Cerebellar nuclear complex (tissue), 1 donor: ENCODE measurements at places on chromosomes 1 and 21.
A peak's percentile ranks its signal among the peaks of the same experiment; 100 is the strongest.

DNA sequence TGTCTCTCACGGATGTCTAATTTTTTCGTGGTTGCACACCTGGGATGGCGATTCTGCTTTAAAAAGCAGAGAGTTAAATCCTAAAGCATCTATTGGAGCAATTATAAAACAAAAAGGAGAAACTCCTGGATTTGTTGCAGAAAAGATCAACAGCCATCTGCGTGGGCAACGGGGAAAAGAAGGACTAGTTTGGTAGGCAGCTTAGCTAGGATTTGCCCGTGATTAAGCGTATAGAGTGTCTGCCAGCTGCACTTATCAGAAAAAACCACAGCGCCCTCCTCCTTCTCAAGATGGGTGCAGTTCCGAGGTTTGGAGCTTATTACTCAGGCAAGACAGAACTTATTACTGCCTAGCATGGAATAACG, 526 bp upstream of the SLC25A24 start:
- DNase-seq, result peak; percentile 36

DNA sequence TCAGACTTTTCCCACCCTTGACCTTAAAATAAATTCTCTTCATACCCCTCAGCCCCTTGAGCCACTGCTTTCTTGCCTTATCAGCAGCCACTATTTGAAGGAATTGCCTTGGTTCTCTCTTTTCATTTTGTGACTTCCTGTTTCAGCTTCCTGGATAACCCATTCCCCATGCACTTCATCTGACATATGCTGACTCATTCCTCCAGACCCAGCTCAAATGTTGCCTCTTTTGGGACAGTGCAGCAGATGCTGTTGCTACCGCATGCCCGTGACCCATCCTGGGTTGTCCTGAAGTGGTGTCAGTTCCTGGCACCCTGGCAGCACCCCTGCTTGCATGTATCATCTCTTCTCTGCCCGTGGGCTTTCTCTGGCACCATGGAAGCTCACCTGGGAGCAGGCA, 496.1 kb downstream of the PTPRU start:
- DNase-seq, result no peak

DNA sequence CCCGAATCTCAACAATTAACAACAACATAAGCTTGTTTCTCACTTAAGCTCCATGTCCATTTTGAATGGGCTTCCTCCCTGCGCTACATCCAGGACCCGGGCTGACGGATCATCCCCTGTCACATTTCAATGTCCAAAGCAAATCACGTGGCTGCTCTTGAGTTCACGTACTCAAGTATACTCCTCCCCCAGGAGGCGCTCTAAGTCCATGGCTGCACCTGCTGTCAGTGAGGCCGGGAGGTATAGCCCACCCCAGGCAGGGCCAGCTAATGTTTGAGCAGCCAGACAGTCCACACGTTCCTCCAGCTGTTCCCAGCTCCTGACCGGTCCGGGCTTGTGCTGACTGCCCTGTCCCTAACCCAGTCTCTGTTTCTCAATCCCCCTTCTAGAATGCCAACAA, 220.8 kb downstream of the SLC35F3 start:
- DNase-seq, result no peak

DNA sequence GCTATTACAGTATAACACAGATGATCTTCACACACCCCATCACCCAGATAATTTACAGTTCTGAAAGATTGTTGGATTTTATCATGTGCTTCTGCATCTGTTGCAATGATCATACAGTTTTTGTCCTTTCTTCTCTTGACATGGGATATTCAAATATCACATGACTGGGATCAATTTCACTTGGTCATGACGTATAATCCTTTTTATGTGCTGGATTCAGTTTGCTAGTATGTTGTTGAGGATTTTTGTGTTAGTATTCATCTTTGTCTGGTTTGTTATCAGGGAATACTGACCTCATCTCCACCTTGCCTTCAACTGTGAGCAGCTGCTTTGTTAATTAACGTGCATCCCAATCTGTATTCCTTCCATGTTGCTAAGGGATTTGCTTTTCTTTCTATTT, 44.7 kb upstream of the DISC1 start:
- DNase-seq, result no peak
